ENCODE measurements at places on chromosomes 7 and 10. TPM values are rescaled to one million over a fixed set of nuclear protein-coding genes. Genes with fewer than 3 reads are reported as not detected.
A peak's percentile ranks its signal among the peaks of the same experiment; 100 is the strongest.

DNA sequence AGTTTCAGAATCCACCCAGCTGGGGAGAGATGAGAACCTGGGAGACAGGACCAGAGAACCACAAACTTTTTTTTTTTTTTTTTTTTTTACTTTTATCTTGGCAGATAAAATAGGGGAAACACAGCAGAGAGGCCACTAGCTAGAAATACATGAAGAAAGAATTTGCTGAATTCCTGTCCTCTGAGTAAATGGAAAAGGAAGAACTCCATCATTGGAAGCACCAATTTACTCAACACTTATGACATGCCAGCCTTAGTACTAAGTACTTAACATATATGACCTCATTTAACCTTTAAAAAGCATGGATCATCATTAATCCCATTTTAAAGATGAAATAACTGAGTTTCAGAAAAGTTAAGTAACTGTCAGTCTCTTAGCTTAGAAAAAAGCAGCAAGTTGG lies 343.0 kb upstream of the NPSR1 start:
- H3K4me1 ChIP-seq: no peaks in the 10 kb centered on the region
- H3K36me3 ChIP-seq: no peaks in the 10 kb centered on the region
- no peaks in the 10 kb centered on the region for H3K27me3 ChIP-seq
- DNase-seq: no peak

DNA sequence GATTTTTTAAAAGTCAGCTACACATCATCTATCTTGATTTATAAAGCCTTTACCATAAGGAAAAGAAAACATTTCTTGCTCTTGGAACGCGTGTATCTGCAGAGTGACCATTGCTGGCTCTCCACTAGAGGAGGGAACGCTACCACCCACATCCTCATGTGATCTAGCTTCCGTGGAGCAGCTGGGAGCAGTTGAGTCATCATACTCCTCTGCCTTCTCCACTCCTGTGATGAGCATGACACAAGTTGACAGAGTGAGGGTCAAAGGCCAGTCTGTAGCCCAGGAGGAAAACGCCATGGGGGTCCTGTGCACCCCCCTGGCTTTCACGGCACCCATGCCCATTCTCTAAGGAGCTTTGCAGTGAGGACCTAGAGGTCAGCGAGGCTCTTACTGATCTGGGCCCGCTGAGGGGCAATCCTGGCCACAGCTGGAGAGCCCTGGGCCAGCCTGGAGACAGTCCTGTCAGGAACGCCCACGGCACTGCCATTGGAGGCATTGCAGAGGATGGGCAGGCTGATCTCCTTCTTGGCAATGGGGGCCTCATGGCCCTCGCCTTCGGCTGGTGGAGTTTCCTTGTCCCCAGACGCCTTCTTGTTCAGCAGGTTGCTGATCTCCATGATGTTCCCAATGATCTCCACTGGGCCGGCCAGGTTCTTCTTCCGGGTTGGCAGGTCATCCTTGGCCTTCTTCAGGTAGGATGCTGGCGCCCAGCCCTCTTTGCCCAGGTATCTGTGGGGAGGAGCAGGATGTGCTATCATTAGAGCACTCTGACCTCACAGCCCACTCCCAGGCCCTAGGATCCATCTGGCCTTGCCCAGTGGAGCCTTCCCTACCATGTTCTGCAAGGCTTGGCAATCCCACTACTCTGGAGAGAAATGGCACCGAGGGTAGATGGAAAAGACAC lies 119.2 kb downstream of the NEURL1 start:
- peaks cover 49% of the 10 kb centered on the region for H3K36me3 ChIP-seq
- no peak overlapping the region for H3K4me3 ChIP-seq
- H3K27me3 ChIP-seq: no peaks in the 10 kb centered on the region
- no peak for DNase-seq
- H3K4me1 ChIP-seq: no peaks in the 10 kb centered on the region
- H3K27ac ChIP-seq: no peak overlapping the region

DNA sequence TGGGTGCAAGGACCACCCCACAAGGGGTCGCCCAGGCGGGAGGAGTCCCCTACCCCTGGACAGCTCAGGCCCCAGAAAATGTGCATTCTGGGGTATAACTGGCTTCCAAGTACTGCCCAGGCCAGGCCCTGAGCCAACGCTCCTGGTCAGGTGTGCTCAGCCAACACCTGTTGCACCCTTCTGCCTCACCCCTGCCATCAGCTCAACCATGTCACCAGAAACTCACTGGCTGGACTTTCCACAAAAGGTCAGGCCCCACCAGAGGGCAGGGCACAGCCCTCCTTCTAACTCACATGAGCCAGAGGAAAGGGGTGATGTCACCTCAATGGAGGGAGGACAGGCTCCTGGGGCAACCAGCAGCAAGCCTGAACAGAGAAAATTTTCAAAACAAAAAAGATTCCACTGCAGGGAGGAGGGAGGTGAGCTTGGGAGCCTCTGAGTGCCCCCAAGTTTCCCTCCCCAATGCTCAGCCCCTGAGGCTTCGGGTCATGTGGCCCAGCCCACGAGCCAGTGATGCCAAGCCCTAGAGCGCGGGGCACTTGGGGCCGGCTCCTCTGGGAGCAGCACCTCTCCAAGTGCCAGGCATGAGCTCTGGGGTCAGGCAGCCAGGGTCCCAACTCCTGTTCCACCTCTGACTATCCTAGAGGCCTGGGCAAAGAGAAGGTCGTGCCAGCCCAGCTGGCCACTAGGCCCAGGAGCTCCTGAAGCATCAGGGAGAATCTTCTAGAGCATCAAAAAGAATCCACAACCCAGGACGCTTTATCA lies 2.2 kb downstream of the OGDHL start:
- peaks cover 10% of the 10 kb centered on the region for H3K4me1 ChIP-seq
- peaks cover 33% of the 10 kb centered on the region for H3K27me3 ChIP-seq
- no peak overlapping the region for H3K27ac ChIP-seq

DNA sequence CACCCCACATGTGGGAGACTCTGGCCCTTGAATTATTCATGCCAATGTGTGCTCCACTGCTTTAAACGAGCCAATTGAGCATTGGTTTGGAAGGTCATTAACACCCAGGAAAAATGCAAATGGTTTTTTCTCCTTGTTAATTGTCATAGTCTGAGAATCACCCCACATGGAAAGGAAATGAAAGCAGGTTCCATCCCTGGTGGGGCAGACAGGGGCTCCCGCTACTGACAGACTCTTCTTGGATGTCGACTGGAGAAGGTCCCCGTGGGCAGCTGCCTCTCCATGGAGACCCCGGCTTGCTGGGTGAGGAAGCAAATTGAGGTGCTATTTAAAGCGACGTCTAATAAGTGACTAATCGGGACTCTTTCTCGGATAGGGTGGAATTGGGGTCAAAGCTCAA lies 32.0 kb upstream of the EN2 start:
- no peaks in the 10 kb centered on the region for H3K4me1 ChIP-seq
- DNase-seq: no peak
- no peak overlapping the region for H3K4me3 ChIP-seq

GRCh38 chr10:16436367-16436757 lies 448 bp upstream of the PTER start:
- H3K36me3 ChIP-seq: peaks cover 19% of the 10 kb centered on the region
- peak overlapping the region; percentile 88 for H3K27ac ChIP-seq
- peak overlapping the region; percentile 95 for H3K4me3 ChIP-seq
- no peak for DNase-seq
- H3K4me1 ChIP-seq: peaks cover 44% of the 10 kb centered on the region

GRCh38 chr7:145106001-145106400 lies 270.1 kb upstream of the TPK1 start:
- H3K27ac ChIP-seq: no peak overlapping the region
- no peaks in the 10 kb centered on the region for H3K4me1 ChIP-seq
- no peaks in the 10 kb centered on the region for H3K36me3 ChIP-seq
- no peak overlapping the region for H3K4me3 ChIP-seq
- no peaks in the 10 kb centered on the region for H3K27me3 ChIP-seq

GRCh38 chr10:74419491-74419951 lies 268.5 kb downstream of the ADK start:
- no peak overlapping the region for H3K4me3 ChIP-seq
- H3K27me3 ChIP-seq: no peaks in the 10 kb centered on the region
- H3K27ac ChIP-seq: no peak overlapping the region
- H3K36me3 ChIP-seq: peaks cover 34% of the 10 kb centered on the region
- peaks cover 21% of the 10 kb centered on the region for H3K4me1 ChIP-seq

DNA sequence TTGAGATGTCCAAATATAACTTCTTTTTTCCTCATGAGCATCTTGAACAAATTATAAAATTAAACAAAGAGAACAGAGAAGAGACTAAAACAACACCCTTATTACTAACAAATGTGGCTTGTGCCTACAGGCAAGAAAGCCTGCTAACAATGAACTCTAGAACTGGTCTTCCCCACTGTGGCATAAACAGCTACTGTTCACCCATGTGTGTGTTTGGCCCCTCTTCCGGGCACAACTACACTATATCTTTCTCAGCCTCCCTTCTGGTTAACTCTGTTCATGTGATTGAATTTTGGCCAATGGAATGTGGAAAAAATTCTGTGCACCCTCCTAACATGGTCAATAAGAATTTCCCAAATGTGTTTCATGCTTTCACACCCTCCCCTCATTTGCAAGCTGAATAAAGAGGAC lies 117.0 kb downstream of the KBTBD2 start:
- peaks cover 5% of the 10 kb centered on the region for H3K27me3 ChIP-seq
- H3K4me3 ChIP-seq: no peak overlapping the region
- no peak overlapping the region for H3K27ac ChIP-seq
- H3K4me1 ChIP-seq: no peaks in the 10 kb centered on the region

DNA sequence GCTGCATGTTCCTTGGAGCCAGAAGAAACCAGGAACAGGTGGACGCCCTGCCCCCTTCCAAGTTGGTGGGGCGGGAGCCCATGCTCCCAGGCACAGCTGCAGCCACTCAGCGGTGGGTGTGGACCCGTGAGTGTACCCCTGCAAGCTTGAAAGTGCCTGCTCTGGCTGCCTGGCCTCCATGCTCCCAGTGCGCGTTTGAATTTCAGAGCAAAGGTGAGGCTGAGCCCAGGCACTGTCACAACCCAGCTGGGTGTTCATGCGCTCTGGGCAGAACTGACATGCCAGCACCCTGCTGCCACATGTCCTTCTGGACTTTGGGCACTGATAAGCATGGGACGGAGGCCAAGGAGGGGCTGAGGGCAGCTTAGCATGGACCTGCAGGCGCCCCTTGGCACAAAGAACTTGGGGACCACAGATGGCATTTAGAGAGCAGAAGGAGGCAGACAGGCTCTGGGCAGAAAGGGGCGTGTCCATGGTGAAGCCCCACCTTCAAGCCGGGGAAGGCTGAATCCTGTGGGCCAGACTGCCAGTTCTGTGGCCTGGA lies 402.0 kb upstream of the NRG3 start:
- no peaks in the 10 kb centered on the region for H3K4me1 ChIP-seq
- no peak for DNase-seq
- no peaks in the 10 kb centered on the region for H3K36me3 ChIP-seq
- H3K4me3 ChIP-seq: no peak overlapping the region
- H3K27me3 ChIP-seq: no peaks in the 10 kb centered on the region

GRCh38 chr7:3722396-3722922 lies 421.4 kb downstream of the SDK1 start:
- H3K36me3 ChIP-seq: no peaks in the 10 kb centered on the region
- H3K27ac ChIP-seq: no peak overlapping the region
- H3K4me3 ChIP-seq: no peak overlapping the region
- H3K27me3 ChIP-seq: peaks cover 2% of the 10 kb centered on the region
- H3K4me1 ChIP-seq: no peaks in the 10 kb centered on the region
- DNase-seq: peak; percentile 18

- H3K4me1 ChIP-seq: peaks cover 6% of the 10 kb centered on the region
- peaks cover 4% of the 10 kb centered on the region for H3K27me3 ChIP-seq
- no peaks in the 10 kb centered on the region for H3K36me3 ChIP-seq
- DNase-seq: no peak
- H3K4me3 ChIP-seq: no peak overlapping the region
Measured at GRCh38 chr10:132909491-132910071, 32.8 kb downstream of the CFAP46 start.

GRCh38 chr7:95097291-95097690 lies 189.9 kb downstream of the PPP1R9A start:
- no peak overlapping the region for H3K27ac ChIP-seq
- no peak overlapping the region for H3K4me3 ChIP-seq
- DNase-seq: no peak
- H3K27me3 ChIP-seq: no peaks in the 10 kb centered on the region

The CLEC2L gene
- total RNA-seq: not detected

The PIP gene
- total RNA-seq: not detected

The CTTNBP2 gene
- total RNA-seq: 0.49 TPM

The TRPV5 gene
- 0.17 TPM for total RNA-seq

The MEST gene
- 8.1 TPM for total RNA-seq

The TAF5 gene
- 3.6 TPM for total RNA-seq

The ZMIZ1 gene
- 88.2 TPM for total RNA-seq

The MMD2 gene
- total RNA-seq: not detected

The CASP7 gene
- total RNA-seq: 25.9 TPM

The UBTD1 gene
- total RNA-seq: 1.0 TPM
